ENCODE measurements at places on chromosomes 5 and 9.

DNA sequence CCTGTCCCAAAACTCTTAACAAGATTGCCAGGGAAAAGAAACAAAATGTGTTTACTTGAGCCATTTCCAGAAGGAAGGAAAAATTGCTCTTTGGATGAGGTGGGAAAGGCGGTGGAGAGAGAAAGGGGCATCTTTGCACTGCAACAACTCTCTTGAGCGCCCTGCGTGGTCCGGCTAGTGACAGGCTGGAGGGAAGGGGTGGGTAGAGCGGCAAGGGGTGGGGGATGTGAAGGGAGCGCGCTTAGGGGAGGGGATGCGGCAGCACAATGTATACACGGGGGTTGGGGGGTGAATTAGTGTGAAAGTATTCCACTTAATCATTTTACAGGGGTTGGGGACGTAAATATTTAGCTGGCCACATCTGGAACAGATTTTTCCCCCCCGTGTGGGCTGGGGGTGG, 1.3 kb downstream of the FGF10 start:
- no peak for DNase-seq

- no peak for DNase-seq
These were observed 297.8 kb downstream of the EBF1 start for GRCh38 chr5:158801893-158802292.

DNA sequence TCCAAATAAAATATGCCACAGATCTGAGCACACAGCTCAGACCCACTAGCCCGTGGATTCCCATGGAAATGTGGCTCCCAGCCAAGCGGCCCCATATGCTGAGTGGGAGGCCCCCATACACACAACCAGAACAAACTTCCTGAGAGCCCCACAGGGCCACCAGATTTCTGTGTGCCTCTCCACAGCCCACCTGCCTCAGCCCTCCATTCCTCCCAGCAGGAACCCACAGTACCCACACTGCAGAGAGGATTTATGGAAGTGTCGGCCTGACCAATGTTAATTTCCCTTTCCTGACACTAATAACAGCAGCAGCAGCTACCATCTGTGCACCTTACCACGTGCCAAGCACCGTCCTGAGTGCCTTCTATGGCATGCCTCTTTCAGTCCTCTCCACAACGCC, 99.3 kb upstream of the SPOCK1 start:
- DNase-seq, result no peak

GRCh38 chr5:113378514-113378913, 56.3 kb downstream of the TSSK1B start:
- no peak for DNase-seq

DNA sequence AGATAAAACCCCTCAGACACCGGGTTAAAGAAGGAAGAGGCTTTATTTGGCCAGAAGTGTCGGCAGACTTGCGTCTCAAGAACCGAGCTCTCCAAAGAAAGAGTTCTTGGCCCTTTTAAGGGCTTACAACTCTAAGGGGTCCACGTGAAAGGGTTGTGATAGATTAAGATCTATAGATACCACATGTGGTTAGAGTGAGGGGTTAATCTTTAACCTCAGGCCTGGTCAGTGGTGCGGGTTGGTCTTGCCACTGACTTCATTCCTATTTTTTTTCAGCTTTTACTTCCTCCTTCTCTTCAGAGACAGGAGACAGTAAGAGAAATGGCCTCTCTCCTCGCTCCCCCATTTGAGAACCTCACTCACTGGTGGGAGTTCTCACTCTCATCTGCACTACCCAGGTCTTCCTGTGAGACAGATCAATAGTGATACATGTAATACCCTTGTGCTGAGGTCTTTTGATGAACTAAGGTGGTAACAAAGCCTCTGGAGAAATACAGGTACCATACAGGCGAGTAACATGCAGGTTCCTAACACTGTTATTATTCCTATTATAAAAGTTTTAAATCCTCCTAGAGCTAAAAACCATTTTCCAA, 52.4 kb upstream of the COX7C start:
- DNase-seq, result no peak

- DNase-seq, result no peak
These were observed 22.0 kb upstream of the EPB41L4B start for GRCh38 chr9:109342878-109343277.

GRCh38 chr5:6118691-6119090, 259.7 kb downstream of the MED10 start:
- DNase-seq, result no peak

- DNase-seq, result no peak
These were observed 53.5 kb upstream of the MCCC2 start for GRCh38 chr5:71533615-71534014.

DNA sequence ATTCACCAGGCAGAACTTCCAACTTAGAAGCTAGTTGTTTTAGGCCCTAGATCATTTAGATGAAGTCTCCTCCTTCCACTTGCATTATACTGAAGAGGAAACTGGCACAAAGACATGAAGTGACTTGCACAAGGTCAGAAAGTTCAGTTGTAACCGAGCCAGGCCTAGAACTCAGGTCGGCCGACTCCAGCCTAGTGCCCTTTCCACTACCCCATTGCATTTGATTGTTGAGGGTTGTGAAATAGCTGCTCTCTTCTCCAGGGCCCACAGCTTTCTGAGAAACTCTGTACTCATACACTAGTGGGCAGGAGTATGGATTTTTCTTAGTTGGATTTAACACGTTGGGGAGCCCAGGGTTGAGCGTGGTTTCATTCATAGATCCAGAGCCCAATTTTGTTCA, 5.6 kb downstream of the ZNF462 start:
- DNase-seq, result no peak

- no peak for DNase-seq
These were observed 32.7 kb downstream of the PSD2 start for GRCh38 chr5:139828207-139828895.

- DNase-seq, result no peak
These were observed 81.5 kb downstream of the VCAN start for GRCh38 chr5:83553000-83553486.

DNA sequence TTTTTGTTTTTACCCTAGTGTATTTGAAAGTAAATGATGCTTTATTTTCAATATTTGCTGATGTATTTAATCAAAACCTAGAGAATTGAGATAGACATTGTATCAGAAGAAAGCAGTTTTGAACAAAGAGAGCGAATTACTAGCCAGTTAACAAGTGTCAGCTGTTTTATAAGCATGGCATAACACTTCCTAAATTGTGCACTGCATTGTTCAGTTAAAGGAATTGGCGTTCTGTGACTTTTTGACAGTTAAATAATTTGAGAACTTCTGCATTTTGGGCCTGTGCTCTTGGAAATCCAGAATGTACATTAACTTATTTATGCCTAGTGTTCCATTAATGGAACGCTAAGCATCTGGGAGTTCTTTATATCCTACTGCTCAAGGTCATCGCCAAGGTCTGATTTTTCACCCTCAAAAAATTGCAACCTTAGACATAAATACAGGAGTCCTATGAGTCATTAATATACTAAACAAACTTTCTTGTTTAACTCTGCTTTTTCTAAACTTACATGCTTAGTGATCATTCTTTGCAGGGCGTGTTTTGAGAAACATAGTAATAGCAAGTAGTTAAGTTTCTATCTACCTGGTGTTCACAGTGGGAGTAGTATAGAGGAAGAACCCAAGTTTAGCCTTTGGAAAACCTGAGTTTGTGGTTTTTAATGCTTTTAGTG, 31.1 kb downstream of the RASA1 start:
- no peak for DNase-seq

- no peak for DNase-seq
These were observed 95.0 kb upstream of the PCSK1 start for GRCh38 chr5:96527768-96528661.

GRCh38 chr5:124514956-124515355, 231.5 kb downstream of the ZNF608 start:
- no peak for DNase-seq

DNA sequence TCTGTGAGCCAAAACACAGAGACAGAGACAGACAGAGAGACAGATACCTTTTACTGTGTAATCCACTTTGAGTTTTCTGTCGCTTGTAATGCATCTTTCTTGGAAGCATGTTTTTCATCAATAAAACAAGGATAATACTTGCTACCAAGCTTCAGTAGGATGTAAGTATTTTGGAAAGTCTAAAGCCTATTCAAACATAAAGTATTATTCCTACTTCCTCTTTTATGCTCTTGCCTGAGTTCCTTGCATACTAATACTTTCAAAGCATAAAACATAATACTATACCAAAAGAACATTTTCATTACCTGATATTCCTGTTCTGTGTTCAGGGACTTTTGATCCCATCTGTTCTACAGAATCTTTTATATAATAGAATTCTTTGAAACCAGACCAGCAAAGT, 64.5 kb upstream of the SLC30A5 start:
- DNase-seq, result no peak

- no peak for DNase-seq
These were observed 63.0 kb downstream of the PUM3 start for GRCh38 chr9:2780846-2781245.

DNA sequence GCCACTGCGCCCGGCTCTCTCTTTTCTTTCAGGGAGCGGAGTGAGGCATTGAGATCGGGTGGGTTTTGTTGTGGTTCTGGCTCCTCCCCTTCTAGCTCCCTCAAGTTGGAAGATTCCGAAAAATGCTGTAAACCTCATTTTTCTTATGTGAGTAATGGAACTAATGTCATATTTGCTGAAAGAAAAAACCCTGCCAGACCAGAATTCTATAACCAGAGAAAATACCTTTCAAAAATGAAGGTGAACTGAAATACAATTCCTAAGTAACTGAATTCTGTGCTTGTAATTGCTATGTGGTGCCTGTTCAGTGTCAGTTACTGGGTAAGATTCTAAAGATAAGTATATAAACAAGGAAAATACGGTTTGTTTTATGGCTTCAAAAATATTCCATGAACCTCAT, 30.9 kb upstream of the CDK20 start:
- DNase-seq, result no peak

- no peak for DNase-seq
These were observed 388.8 kb downstream of the KDM4C start for GRCh38 chr9:7146582-7146981.

GRCh38 chr5:83925955-83926337, 205.3 kb upstream of the HAPLN1 start:
- no peak for DNase-seq

GRCh38 chr5:38871058-38871605, 25.3 kb downstream of the OSMR start:
- no peak for DNase-seq

DNA sequence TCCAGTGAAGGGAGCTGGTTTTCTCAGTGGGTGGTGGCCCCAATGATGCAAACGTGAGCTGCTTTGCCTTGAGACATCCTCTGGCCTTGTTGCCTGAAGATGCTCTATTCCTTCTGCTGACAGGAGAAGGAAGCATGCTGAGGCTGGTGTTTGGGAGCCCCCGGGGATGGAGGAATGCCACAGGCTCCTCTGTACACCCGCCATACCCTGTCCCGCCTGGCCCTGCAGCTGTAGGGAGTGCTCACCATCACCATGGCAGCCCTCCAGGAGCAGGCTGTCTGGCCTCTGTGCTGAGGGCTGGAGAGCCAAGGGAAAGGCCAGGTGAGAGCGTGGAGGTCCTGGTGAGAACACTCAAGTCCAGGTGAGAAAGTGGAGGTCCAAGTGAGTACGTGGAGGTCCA, 134.4 kb downstream of the MRPL36 start:
- DNase-seq, result no peak

DNA sequence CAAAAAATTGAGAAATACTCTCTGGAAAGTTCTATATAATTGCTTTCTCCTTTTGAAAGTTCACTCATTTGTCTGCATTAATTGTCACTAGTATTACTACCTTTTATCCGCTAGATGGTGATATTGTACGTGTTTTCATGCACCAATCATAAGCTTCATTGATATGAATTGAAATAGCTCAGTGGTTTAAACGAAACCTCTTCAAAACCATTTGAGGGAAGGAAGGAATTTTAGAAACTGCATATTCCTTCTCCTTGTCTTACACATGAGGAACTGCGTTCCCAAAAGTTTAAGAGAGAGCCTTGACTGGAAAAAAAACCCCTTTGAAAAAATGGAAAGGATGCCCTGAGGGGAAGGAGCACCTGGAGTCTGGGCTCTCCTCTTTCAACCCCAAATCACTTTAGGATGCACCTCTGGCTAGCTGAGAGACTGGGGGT, 98.6 kb downstream of the YTHDC2 start:
- DNase-seq, result no peak

GRCh38 chr5:66769839-66770617, 173.8 kb downstream of the MAST4 start:
- DNase-seq, result no peak

- no peak for DNase-seq
These were observed 48.7 kb downstream of the PIK3R1 start for GRCh38 chr5:68264024-68264956.

DNA sequence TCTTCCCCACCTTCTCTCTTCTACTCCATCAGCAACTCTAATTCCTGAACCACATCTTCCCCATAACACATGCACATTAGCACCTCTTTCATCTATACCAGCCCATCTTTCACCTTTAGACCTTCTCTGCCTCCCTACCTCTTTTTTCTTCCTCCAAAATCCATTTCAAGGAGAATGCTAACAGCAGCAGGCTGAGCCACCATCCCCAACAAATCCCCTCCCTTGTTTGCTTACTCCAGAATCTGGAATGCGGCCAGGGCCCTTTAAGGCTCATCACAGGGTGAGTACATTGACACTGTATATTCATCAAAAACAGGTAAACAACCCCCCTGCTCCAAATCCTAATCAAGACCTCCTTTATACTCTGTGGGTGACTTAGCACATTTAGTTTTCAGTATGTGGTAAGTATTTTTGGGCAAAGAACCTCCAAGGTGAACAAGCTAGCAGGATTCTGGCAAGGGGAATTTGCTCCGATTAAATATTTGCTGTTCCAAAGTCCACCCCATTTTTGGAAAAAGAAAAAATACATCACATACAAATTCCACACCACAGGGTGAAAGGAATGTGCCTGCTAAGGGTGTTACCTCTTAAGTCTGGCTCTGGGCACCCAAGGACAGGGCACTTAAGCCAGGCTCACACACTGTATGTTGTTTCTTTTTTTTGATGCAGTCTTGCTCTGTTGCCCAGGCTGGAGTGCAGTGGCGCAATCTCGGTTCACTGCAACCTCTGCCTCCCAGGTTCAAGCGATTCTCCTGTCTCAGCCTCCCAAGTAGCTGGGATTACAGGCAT, 71.4 kb downstream of the SERINC5 start:
- DNase-seq, result no peak

DNA sequence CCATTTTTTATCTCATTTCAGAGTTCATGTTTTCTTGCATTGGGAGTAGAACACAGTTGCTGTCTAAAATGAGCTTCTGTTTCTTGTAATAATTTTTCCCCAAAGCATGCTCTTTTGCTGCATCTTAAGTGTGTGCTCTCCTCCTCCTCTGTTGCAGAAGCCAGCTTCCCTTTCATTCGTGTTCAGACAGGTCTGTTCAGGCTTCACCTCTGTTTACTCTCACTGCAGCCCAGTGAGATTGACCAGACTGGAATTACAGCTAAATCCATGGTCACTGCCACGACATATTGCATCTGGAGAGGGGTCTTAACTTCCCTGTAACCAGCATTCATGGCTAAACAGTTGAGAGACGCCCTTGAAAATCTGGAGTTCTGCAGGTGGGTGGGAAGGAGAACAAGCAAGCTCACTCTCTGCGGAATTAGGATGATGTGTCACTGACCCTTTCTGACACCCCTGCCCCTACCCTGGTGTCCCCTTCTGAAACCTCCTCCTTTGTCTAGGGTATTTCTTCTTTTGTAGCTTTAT, 223.2 kb downstream of the FSTL4 start:
- DNase-seq, result no peak
